Fibroblast of gingiva (primary cell): ENCODE measurements at places on chromosomes 11 and 22.

- no peak for DNase-seq
Observed at GRCh38 chr11:19243613-19244012, 2.9 kb upstream of the E2F8 start.

GRCh38 chr22:35821654-35822053, 104.0 kb downstream of the APOL5 start:
- no peak for DNase-seq

DNA sequence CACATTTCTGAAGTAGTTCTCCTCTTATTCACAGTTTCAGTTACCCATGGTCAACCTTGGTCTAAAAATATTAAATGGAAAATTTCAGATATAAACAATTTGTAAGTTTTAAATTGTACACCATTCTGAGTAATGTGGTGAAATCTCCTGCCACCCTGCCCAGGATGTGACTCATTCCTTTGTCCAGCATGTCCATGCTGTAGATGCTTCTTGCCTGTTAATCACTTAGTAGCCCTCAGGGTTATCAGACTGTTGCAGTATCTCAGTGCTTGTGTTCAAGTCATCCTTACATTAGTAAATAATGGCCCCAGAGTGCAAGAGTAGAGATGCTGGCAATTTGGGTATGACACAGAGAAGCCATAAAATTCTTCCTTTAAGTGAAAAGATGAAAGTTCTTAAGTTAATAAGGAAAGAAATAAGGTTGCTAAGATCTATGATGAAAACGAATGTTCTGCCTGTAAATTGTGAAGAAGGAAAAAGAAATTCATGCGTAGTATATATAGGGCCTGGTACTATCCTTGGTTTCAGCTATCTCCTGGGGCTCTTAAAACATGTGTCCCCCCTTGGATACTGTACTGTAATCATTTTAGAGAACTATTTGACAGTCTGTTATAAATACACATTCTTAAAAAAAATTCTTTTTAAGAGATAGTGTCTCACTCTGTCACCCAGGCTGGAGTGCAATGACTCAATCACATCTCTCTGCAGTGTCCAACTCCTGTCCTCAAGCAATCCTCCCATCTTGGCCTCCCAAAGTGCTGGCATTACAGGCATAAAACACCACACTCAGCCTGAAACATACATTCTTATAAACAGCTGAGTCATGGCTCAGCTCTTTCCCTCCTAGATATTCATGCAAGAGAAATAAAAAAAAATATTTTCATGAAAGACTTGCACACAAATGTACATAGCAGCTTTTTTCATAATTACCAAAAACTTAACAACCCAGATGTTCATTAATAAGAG, 31.3 kb downstream of the MTNR1B start:
- DNase-seq = peak; percentile 86

DNA sequence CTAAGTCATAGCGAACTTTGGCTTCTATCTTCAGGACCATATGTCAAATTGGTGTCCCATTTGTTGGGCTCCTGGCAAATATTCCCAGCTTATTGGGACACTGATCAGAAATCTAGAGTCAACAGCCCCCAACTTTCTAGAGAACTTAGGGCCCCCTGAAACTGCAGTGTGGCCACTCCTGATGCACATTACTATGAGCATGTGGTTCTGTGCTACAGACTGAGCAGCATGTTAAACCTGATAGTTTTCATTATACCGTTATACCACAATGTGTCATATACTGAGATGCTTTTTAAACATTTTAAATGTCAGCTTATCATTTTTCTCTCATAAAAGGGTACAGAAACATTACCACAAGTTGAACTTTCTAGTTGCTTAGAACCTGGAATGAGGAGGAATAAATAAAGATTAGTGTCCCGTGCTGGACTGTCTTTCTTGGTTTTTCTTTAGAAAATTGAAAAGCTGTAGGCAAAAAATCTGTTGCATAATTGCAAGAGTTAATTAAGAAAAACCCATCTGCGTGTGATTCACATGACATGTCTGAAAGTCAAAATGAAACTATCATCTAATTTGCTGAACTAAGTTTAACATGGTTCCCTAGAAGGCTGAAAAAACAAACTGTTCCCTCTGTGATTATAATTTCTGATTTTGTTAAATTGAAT, 16.4 kb upstream of the CTSC start:
- no peak for DNase-seq

GRCh38 chr22:47663615-47664605, 901.5 kb downstream of the TBC1D22A start:
- DNase-seq = no peak

DNA sequence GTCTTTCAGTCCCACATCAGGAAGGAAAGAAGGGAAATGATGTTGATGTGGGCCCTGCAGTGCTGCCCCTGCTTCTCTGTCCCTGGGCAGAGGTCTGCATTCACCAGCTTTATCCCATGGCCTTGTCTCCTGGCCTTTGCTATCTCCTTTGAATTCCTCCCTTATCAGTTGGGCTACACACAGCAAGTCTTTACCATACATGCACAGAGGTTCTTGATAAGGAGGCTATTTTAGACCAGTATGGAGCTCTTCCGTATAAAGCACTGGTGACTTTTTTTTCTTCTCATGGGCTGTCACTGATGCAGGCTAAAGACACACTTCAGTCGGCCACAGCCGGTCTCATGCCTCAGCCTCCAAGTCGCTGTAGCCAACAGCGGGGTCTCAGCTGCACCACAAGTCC, 20.2 kb downstream of the MYO18B start:
- DNase-seq = no peak

DNA sequence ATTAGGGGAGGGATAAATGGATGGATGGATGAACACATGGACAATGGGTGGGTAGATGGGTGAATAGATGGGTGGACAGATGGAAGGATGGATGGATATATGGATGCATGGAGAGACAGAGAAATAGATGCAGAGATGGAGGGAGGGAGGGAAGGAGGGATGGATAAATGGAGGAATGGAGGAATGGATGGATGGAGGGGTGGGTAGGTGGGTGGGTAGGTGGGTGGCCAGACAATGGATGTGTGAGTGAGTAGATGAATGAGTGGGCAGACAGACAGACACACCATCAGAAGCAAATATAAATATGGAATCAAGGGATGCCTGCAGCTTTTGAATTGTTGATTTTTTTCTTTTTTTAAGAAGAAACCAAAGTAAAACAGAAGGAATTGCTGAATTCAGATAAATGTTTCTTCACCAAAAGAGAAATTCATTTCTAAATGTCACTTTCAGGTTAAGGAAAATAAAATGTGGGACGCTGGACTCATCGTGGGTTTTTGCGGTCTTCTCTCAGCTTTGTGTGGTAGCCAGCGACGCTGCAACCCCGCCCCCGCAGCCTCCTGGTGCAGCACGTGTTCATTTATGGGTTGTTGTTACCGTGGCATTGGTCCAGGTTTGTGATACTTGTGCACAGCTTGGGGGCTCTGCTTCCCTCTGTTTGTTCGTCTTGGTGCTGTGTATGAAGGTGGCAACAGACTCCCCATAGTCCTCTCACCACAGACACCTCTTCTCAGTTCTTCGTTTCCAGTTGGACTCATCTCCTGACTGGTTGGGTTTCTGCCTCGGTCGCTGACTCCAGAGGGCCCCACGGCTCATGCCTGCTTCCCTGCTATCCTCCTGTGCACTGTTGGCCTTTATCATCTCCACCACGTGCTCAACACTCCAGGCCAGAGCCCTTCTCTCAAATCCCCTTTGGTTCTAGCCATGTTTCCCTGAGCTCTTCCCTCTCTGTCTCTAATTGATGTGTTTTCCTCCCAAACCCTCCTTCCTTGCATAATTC, 76.4 kb downstream of the CDKN1C start:
- no peak for DNase-seq

DNA sequence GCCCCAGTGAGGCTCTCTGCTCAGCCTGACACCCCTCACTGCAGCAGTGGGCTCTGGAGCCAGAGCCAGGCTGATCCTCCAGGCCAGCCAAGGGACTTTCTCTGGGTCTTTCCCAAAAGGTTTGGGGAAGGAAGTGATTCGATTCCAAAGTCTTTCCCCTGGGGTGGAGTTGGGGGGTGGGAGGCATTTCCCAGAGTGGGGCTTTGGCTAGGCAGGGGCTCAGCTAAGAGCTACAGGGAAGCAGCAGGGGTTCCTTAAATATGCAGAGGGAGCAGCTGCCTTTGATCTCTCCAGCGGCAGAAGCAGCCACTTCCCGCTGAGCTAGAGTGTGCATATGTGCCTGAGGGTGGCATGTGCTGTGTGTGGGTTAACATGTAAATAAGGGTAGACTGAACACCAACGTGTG, 192.9 kb downstream of the INSC start:
- DNase-seq = no peak

- DNase-seq = no peak
Observed at GRCh38 chr11:62707277-62707861, at the start of the genes BSCL2 and GNG3. Gene BSCL2, minus strand, starts transcription at chr11:62707424. Its CDS starts 229 bp downstream, at chr11:62707195. Gene GNG3, plus strand, starts transcription at chr11:62707676. Its CDS starts 620 bp downstream, at chr11:62708296.

GRCh38 chr22:45278125-45278524, 6.6 kb upstream of the UPK3A start:
- no peak for DNase-seq

GRCh38 chr11:121479698-121480238, 27.0 kb upstream of the SORL1-AS1 start:
- DNase-seq = no peak

- DNase-seq = no peak
Observed at GRCh38 chr11:61350336-61350735, 11.3 kb downstream of the CYB561A3 start.
